Ecto neural progenitor cell (in vitro differentiated cells): ENCODE measurements at places on chromosomes 6 and 20.
A peak's percentile ranks its signal among the peaks of the same experiment; 100 is the strongest.

DNA sequence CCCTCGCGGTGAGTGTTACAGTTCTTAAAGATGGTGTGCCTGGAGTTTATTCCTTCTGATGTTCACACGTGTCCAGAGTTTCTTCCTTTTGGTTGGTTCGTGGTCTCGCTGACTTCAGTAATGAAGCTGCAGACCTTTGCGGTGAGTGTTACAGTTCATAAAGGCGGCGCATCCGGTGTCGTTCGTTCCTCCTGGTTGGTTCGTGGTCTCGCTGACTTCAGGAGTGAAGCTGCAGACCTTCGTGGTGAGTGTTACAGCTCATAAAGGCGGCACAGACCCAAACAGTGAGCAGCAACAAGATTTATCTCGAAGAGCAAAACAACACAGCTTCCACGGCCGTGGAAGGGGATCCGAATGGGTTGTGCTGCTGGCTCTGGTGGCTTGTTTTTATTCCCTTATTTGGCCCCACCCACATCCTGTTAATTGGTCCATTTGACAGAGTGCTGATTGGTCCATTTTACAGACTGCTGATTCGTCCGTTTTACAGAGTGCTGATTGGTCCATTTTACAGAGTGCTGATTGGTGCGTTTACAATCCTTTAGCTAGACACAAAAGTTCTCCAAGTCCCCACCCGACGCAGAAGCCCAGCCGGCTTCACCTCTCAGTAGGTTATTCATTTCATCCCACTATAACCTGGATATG, 48.2 kb upstream of the ARG1 start:
- no peak for DNase-seq

DNA sequence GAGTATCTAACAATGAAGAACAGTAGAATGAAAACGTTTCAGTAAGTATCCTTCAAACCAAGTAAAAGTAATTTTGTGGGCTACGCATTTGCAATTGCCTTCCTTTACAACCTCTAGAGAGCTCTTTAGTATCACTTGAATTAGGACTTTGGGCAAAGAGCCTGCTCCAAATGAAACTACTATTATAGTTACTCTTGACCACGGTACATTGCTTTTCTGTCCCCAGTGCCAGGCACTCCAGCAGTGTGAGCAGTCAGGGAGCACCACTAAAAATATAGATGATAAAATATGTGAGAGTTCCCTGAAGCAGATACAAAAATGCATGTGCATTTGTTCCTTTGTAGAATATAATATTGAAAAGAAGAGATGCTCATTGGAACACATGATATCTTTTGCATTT, 450.1 kb upstream of the MANEA start:
- no peak for DNase-seq

DNA sequence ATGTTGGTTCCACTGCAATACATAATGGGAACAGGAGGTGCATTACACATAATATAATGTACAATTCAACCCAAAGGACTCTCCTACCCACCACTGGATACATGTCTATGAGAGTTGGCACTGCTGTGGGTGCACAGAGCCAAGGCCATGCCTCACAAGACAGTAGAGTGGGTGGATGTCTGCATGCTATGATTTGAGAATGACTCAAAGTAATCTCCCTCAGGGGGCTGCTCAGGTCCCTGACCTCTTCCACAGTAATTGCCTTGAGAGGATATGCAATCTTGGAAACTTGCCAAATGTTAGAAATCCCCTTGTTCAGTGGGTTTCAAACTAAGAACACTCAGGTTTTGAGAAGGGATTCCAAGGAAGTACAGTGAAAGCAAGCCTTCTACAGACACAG, 79.0 kb downstream of the ANKEF1 start:
- DNase-seq = no peak

DNA sequence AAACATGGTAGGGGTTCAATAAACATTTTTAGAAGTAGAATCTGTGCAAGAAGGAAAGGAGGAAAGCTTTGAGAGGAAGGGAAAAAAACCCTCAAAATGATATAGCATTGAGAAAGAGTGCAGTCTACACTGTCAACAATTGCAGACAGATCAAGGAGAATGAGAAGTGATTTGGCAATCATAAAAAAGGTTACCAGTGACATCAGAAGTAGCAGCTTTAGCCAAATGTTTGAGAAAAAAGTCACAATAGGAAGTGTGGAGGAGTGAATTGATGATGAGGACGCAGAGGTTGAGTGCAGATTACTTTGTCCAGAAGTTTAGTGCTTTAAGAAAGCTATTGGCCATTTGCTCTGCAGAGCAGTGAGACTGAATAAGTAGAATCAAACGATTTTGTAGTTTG, 155.0 kb downstream of the GJA1 start:
- no peak for DNase-seq

GRCh38 chr20:19253316-19253715, 40.9 kb downstream of the SLC24A3 start:
- no peak for DNase-seq

DNA sequence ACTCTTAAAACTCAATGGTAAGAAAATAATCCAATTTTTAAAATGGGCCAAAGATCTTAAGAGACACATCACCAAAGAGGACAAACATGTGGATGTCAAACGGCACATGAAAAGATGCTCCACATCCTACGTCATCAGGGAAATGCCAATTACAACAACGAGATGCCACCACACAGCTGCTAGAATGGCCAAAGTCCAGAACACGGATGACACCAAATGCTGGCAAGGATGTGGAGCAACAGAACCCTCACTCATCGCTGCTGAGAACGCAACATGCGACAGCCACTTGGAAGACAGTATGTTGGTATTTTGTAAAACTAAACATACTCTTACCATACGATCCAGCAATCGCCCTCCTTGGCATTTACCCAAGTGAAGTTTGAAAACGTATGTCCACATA, 132.8 kb upstream of the CDH4 start:
- DNase-seq = no peak

DNA sequence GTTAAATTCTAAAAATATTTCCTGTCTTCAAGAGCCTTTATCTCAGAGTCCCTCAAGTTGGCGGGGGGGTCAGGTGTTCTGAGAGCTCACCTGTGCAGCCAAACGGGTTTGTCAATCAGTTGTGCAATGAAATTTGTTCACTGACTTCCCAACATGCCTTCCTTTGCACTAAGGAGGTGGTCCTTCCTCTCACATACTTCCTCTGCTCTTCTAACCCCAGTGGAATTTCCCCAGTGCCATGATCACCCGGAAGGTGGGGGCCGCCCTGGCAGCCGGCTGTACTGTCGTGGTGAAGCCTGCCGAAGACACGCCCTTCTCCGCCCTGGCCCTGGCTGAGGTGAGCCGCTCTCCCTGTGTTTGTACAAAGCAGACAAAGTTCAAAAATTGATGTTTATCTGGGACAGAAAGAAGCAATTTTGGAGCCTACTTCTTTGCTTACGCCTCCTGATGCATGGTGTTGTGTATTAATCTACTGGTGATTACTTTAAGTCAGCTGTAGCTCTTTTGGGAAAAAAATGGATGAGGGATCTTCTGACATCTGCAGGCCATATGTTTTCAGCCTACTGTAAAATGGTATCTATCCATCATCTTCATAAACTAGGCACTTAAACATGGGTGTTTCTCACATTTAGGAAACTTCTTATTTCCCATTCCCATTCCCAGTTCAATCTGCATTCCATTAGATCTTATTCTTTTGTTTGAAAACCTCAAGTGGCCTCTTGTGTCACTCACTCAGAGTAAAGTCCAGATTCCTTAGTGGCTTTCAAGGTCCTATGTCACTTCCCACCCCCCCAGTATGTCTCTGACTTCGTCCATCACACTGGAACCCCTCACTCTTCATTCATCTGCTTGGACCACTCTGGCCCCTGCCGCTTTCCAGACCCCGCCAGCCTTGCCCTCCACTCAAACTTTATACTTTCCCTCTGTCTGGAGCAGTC, 10.1 kb downstream of the ALDH5A1 start:
- no peak for DNase-seq

GRCh38 chr20:33162753-33163152, 5.2 kb upstream of the BPIFA2 start:
- DNase-seq = peak; percentile 20

DNA sequence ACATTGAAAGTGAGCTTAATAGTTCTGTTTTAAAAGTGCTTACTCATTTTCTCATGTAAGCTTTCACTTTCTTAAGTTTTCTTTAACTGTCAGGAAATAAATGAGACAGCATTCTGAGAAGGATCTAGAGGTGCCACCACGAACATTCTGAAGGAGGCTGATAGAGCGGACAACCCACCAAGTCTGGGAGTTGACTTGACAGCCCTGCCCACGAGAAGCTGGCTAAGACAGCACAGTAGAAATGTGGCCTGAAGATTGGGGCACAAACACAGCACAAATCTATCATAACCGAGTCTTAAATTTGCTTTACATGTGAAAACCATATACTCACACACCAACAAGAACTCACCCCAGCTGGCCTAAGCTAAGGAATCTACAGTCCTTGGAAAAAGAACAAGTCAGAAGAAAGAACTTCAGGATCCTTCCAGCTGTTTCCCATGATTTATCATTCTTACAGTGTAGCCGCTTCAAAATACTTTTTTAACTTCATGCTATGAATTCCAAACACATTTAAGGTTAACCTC, 144.2 kb upstream of the TNFAIP3 start:
- DNase-seq = no peak

- no peak for DNase-seq
These were observed 188.2 kb upstream of the ASCC3 start for GRCh38 chr6:101069191-101069795.

DNA sequence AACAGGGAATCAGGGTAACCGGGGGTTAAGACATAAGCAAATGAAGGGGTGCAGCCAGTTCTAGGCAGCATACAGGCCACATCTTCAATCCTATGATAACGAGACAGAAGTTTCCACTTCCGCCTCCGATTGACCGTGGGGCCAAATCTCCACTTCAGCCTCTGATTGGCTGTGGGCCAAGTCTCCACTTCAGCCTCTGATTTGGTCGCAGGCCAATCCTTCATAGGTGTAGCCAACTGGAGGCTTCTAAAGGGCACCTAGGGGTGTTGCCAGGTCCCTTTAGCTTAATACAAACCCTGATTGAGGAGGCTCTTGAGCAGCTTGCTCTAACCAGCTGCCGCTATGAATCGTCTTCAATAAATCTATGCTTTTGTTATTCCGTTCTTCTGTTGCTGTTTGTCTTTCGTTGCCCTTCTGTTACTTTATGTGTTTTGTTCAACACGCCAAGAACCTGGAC, 2.1 kb upstream of the ERGIC3 start:
- peak; percentile 87 for DNase-seq

DNA sequence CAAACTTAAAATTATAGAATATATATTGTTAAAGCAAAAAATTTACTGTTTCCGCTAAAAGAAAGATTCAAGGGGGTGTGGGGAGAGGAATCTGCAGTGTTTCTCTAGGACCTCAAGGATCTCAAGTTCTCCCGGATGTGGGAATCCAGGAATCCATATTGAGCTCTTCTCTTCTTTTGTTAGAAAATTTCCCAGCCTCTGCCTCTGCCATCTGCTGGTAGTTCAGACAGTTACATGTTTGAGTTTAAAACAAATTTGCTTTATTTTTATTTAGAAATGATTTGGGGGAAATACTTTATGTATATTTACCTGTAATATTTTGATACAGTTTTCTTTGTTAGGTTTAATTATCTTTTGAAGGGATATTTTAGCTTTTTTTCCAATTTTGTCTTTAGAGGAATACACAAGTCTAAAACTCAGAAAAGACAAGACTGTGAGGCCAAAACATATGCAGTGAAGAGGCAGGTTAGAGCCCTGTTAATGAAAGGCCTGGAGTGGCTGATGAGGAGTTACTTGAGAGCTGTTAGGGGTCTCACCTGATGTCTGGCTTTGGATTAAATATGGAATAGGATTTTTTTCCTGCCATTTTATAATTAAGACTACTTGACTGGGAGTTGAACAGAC, 268.8 kb downstream of the ARID1B start:
- DNase-seq = no peak

- no peak for DNase-seq
These were observed 61.2 kb downstream of the VAPB start for GRCh38 chr20:58450254-58450653.

DNA sequence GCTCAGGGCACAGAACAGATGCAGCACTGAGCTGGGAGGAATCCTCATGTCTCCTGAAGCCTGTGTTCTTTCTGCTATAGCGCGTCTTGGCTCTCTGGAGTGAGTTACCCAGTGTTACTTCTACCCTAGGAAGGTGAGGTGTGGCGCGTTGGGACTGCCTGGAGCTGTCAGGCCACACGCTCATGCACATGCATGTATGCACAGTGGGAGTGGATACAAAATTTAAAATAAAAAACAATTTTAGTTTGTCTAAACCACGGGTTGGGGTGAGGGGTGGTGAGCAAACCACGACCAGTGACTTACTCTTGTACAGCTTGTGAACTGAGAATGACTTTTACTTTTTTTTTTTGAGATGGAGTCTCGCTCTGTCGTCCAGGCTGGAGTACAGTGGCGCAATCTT, 298.6 kb upstream of the SUPT3H start:
- DNase-seq = no peak

GRCh38 chr6:141824350-141824749, 308.4 kb upstream of the GJE1 start:
- DNase-seq = no peak

- no peak for DNase-seq
These were observed 7.6 kb upstream of the LKAAEAR1 start for GRCh38 chr20:64091770-64092169.

- peak; percentile 76 for DNase-seq
These were observed 270.8 kb downstream of the BMP7 start for GRCh38 chr20:56995635-56996075.

DNA sequence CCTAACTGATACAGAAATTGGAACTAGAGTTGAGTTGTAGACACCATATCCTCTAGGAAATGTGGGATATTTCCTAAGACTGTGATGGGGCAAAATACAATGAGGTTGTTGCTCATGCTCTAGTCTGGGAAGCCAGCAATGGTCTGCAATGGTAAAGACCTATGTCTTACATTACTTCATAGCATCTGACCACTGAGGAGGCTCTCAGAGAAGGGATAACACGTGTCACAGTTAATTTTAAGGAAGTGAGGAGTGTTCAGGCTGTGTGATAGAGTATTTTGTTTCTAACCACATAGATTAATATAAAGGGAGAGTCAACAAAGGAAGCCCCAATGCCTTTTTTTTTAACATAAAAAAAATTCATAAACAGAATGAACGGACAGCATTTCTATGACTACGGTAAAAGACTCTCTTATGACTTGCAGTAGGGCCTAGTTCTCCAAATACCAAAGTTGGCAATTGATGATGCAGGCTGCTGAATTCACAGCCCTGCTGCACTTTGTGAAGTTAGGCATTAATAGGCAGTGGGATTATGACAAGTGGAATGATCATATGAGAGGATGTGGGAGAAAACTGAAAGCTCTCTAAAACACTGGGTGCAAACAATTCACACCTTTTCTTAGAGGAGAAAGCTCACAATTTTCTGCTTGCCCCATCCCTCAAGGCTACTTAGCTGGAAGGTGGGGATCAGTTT, 13.7 kb downstream of the KCNS1 start:
- no peak for DNase-seq

DNA sequence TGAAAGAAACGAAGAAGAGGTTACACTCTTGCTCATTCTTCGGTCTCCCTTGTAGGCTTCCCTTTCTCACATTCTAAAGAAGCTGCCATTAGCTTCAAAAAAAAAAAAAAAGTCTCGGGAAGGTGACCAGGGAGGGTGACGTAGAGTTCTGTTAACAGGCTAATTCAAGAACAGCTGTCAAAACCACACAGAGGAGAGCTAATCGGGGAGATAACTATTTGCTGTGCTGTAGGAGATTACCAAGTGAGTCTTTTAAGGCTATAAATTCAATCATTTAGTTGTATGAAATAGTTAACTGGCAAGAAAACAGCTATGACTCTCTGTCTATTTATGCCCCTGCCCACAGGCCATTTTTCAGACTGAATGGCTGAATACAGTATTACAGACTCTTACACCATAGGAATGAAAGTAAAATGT, 256.8 kb downstream of the SYNE1 start:
- no peak for DNase-seq

GRCh38 chr6:29705389-29706231, 17.6 kb upstream of the HLA-F start:
- DNase-seq = no peak
